ENCODE measurements at places on chromosomes 2 and 18.

DNA sequence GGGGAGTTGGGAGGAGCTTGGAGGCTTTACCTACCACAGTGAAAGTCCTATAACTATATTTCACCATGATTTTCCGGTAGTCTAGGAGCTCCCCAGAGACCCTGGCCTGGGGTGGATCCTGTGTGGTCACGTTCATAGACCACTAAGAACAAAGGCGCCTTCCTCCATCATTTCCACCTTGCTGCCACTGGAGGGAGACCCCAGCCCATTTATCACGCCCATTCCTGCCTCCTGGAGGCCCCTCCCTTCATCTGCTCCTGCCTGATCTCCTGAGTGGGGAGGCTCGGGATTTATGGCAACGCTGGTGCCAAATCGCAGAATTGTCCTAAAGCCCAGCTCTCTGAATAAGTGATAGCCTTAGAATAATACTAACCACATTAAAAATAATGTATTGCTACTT is 507.6 kb upstream of the SPHKAP start:
- DNase-seq: no peak

DNA sequence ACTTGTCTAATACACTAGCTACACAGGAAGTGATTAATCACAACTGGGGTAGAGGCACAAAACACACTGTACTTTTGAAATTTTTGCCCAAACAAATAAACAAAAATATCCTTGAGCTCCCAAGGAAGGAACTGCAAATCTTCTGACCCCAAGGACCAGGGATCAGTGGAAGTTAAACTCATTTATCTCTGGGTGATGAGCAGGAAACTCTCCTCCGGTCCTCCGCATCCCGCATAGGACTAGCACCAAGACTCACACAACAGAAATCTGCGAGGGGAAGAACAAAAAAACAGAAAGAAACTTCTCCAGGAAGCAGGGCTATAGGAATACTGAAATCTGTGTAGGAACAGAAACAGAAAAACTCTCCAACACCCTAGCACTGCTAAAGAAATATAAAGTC is 650.3 kb downstream of the DCDC2C start:
- DNase-seq: no peak

DNA sequence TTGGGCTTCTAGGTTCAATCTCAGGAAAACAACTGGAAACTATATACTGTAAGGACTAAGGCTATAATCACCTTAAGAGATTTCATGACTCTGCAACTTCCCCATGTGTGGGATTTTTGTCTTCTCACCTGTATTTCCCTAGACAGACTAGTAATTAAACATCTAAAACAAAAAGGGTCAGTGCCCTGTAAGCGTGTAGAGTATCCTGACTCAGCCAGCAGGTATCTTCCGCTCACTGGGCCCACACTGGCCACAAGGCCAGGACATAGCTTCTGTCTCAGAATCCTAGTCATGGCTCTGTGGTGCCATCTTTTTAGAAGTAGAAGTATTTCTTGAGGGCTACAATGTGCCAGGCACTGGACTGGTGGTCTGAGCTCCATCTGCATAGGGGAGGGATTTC is 28.8 kb upstream of the KCMF1 start:
- no peak for DNase-seq

GRCh38 chr2:1964659-1965058 is 220.3 kb upstream of the PXDN start:
- DNase-seq: no peak

DNA sequence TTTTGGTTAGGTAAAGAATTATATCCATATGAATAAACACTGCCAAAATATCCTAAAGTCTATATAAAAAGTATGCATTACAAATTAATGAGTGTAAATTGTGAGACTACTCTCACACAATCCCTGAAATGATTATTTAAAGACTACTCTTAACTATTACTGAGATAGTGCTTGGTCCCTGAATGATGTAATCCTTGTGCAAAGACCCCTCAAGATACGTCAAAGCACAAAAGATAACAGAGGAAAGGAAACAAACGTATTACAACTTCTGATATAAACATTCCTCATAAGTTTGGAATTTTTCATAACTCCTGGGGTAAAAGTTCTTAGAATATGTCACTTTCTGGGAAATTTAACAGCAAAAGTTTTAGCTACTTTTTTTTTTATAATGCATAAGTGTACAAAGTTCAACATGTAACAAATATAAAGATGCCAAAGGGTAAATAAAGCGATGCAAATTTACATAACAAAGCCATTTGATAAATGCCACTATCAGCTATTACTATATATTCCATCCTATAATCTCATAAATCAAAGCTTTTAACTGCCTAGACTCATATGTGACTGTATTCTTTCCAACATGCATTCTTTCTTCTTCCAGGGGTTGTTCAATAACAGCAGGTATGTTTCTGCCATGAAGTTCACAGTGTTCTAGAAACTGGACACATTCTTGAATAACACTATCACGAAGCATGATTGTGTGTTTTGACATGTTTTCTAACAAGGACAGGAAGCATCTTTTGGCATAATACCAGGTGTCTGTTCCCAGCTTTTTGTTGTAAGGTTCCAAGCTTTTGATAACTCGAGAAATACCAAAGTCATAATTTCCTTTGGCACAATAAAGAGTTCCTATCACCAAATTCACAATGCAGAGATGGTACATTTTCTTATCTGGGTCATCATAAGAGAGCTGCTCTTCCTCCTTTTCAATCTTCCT is 158.0 kb downstream of the AGPS start:
- no peak for DNase-seq

GRCh38 chr2:140122001-140122400 is 1341.8 kb upstream of the NXPH2 start:
- no peak for DNase-seq

DNA sequence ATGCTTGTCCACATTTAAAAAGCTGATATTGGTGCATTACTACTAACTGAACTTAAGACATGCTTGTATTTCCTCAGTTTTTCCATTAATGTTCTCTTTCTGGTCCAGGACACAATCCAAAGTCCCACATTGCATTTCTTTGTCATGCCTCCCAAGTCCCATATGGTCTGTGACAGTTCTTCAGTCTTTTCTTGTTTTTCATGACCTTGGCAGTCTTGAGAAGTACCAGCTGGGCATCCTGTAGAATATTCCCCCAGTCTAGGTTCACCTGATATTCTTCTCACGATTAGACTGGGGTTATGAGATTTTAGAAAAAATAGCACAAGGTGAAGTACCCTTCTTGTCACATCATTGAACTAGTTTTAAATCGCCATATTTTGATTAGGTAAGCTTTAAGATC is 10.3 kb upstream of the ZBTB14 start:
- no peak for DNase-seq

DNA sequence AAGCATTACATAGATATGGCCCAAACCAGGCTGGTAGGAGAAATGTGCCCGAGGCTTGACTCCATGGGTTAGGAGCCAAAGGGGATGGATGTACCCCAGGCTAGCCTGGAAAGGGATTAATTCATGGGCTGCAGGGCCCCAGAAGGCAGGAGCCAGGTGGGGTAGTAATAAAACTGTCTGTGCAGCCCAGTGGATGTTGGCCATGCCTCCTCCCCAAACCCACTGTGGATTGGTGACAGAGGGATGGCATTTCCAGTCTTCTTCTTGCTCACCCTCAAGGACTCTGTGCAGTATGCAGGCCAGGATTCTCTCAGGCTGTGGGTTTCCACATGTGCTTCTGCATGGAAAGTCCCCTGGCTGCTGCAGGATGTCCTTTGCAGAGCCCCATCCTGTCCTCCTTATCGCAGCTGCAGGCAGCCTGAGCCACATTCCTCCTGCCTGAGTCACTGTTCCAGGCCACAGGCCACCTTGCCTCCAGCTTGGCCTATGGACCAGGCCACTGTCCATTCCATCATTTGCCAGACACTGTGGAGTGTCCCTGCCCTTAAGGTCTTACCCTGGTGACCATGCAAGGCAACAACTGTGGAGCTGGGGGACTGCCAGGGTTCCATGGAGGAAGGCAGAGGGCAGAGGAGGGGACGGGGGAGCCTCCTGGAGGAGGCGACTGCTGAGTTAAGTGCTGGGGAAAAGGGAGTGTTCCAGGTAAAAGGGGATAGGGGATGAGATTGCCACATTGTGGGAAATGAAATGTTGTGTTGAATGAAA is 38.9 kb downstream of the INO80C start:
- DNase-seq: peak; percentile 67

- no peak for DNase-seq
Measured at GRCh38 chr18:493986-494983, 6.2 kb downstream of the COLEC12 start.

DNA sequence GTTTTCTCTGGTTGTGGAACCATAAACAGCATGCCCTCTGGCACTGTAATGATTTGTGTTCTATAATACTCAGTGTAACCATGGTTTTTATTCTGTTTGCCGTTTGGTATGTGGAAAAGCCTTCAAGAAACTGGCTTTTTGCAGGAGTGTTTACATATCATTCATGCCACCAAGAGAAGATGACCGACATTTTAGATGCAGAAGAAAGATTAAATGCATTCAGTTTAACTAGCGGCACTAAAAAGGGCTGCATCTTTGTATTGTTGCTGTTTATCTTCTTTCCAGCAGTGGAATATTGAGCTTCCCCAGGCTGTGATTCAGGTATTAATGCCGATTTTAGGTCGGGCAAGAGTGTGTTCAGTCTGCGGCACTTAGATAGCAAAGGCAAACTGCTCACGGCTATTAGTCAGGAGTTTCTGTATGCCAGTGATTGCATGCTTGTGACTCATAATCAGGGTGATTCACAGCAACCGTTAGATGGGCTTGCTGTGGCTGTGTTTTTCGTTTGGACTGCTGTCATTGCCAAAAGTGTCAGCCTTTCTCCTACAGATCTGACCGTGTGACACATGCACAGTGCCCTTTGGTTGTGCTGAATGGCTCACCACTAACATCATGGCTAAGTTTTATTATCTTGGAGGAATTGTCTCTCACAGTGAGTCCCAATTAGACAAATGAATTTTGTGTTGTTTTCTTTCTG is 479.7 kb downstream of the PARD3B start:
- DNase-seq: peak; percentile 98

DNA sequence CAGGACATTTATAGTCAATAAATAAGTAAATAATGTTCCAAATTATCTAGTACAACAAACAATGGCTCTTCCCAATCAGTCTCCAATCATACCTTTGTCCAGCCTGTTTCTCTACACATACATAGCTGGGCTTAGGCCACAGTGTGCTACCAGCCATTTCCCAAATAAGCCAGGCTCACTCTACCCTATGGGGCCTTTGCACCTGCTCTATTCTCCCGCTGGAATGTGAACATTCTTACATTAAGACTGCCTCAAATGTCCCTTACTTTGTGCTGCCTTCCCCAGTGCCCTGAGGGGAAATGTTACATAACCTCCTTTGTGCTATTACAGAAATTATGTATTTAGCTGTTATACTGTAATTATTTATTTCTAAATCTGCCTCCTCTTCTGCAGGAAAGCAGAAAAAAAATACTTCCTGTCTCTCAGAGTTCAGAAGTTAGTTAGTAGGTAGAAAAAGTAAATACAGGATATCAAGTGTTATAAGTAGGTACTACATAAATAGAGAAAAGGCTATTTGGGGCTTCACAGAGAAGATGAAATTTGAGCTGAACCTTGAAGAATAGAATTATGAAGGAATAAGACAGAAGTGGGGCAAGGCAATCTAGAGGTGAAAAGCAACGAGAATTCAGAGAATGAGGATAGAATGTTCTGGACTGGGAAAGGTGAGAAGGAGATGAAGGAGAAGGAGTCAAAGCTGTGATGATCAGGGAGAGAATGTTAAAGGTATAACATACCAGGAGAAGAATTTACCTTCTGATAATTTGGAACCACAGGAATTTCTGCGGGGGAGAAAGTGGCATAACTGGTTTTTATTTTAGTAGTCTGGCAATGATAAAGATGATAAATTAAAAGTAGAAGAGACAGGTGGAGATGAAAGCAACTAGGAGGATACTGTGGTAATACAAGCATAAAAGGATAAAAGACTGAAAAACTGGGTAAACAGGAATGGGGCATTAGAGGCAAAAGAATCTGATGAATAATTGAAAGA is 37.0 kb downstream of the ROCK1 start:
- DNase-seq: peak; percentile 74

DNA sequence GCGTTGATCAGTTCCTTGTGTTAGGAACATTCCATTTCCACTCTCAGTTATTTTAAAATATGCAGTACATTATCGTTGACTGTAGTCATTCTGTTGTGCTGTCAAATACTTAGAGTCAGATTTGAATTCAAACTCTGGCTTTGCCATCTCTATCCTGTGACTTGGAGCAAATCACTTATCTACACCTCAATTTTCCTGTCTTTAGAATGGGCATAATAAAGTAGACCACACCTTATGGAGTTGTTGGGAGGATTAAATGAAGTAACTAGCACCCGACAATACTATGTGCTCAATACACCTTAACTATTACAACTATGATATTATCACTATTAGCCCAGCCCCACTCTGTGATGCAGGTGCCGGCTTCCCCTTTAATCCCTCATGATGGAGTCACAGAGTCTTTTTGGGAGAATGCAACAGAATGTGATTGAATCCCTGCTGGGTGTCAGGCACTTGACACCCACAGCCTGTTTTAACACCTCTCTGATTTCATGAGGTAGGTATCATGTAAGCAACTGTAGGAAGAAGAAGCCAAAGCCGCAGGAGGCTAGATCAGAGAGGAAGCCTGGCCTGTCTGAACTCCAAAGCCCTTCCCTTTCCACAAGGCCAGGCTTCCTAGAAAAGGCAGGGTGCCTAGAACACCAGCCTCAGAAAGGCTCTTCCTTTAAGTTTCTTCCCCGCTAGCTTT is 308.4 kb downstream of the NAPG start:
- no peak for DNase-seq

- DNase-seq: no peak
Measured at GRCh38 chr2:148623086-148623485, 21.5 kb upstream of the EPC2 start.

DNA sequence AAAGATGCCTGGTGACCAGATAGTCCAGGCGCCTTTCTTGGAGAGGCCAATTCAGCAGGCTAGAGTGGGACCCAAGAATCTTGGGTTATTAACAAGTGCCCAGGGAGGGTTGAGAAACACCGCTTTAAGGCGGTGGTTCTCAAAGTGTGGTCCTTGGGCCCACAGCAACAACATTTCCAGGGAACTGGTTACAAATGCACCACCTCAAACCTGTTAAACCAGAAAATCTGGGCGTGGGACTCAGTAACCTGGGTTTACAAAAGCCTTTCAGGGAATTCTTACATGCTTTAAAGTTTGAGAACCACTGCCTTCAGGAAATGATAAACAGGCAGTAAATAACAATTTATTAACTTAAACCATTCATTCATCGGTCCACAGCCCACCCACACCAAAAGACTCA is 92.5 kb downstream of the SP3 start:
- DNase-seq: peak; percentile 65

Measured in bronchial epithelial cell (primary cell).